NAMALWA (cell line): ENCODE measurements at places on chromosomes 11 and 22.
A peak's percentile ranks its signal among the peaks of the same experiment; 100 is the strongest.

DNA sequence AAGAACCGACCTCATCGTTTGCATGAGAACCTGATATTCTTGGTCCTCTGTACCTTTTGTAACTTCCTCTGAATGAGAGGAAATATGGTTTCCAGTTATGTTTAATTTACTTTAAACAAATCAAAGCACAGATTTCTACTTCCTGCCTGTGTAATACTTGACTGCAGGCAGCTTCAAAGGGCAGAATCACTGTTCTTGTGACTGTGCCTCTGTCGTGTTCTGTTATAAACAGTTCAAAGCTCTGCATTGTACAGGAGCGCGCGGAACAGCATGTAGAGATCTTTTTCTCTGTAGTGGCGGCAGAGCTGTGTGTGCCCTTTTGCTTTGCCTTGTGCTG is 73.2 kb upstream of the CLDN5 start:
- no peak for DNase-seq

DNA sequence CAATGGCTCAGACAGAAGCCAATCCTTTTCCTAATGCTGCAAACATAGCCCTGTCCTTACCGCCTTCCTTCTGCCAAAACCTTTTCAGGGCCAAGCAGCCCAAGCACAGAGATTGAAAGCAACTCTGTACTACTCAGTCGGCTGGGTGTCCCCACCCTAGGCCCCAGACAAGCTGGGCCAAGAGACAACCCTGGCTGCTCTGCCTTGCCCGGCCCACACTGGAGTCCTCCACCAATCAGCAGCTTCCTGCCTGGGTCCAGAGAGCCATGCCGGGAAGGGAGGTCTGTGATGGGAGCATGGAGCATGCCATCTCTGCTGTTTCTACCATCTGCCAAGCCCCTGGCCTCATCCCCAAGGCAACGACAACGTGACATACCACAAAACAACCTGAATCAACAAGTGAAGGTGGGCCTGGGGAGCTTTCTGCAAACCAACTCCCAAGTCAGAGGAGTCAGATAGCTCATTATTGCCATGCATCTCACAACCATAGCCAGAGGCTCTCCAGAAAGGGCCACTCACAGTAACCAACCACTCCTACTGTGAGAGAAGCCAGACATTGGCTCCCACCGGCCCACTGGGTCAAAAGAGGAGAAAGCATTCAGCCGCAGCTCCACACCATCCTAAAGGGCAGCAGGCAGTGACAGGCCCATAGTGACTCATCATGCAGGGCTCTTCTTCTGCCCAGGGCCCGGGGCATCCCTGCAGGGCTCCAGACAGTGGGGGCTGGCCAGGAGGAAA is 18.2 kb downstream of the PATZ1 start:
- no peak for DNase-seq

DNA sequence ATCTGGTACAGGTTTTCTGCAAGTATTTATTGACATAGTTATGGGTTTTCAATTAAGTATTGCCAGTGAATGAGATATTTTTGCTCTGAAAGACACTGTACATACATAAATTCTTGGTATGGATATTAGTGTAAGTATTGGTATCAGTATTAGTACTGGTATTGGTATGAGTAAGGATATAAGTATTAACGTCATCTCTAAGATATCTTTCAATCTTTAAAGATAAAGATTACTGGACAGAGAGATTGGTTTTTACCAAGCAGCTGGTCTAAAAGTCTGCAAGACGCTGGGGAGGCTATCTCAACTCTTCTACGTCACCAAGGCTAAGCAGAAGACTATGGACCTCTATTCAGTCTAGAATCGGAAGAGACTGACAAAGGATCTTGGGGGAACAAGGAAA is 234.5 kb downstream of the NXPE2 start:
- no peak for DNase-seq

- no peak for DNase-seq
These were observed 16.4 kb downstream of the NRIP3 start for GRCh38 chr11:8987446-8987845.

DNA sequence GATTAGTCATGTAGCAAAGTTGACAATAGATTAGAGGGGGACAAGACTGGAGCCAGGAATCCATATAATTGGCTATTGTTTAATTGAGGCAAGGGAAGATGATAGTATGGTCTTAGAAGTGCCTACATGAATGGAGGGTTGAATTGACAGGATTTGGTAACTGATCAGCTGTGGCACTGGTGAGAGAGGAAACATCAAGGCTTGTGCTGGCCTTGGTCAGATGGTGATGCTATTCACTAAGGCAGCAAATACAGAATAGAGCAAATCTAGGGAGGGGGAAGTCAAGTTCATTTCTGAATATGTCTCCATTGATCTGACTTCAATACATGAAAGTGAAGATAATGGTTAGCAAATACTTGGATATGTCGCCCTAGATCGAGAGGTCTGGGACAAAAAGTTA is 54.3 kb upstream of the APOA1 start:
- no peak for DNase-seq

GRCh38 chr11:111724615-111725129 is 41.5 kb downstream of the PPP2R1B start:
- DNase-seq, result no peak

DNA sequence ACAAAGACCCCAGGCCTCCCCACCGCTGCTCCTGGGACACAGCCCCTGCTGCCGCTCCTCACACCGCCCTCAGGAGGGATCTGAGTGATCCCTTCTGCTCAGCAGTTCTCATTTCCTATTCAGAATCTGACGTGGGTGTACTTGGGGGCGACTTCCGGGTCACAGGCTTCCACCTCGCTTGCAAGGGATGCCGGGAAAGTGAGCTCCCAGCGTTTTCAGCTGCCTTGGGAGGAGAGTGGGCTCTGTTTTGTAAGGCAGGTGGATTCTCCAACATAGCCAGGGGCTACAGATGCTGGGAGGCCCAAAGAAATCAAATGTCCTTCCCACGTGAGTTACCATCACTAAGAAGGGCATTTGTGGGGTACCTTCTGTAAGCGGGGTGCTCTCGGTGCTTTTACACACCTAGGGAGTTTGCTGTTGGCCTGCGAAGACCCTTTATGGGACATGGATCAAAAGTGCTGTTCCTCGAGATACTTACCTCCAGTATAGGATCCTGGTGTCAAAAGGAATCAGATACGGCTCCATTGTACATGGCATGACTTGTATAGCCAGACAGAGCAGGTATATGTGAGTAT is 9.7 kb upstream of the LRRC10B start:
- no peak for DNase-seq

DNA sequence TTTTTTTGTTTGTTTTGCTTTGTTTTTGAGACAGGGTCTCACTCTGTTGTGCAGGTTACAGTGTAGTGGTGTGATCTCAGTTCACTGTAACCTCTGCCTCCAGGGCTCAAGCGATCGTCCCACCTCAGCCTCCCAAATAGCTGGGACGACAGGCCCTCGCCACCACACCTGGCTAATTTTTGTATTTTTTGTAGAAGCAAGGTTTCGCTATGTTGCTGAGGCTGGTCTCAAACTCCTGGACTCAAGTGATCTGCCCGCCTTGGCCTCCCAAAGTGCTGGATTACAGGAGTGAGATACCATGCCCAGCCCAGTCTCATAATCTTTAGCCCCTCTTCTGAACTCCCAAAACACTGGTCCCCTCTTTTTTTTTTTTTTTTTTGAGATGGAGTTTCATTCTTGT is 50.6 kb downstream of the KCNJ4 start:
- DNase-seq, result no peak

DNA sequence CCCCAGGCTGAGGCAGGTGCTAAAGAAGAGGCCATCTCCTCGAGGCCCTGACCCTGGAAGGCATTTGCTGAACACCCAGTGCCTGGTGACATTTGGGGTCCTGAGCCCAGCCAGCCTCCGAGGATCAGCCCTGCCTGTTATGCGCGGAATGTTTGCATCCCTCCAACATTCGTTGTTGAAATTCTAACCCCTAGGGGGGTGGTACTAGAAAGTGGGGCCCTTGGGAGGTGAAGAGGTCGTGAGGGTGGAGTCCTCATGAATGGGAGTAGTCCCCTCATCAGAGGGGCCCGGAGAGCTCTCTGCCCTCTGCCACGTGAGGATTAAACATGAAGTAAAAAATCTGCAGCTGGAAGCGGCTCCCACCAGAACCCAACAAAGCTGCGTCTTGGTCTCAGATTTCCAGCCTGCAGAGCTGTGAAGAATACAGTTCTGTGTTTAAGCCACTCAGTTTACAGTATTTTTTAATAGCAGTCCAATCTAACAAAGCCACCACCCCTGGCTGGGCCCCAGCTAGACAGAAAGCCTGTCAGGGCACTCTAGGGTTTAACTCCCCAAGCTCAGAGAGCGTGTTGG is 35.3 kb upstream of the SEPTIN5 start:
- no peak for DNase-seq

GRCh38 chr11:62678770-62679696 is at the start of gene UBXN1:
TSS of gene UBXN1 (minus strand) at chr11:62679073. CDS start at chr11:62678923, 150 bp downstream.
- DNase-seq, result peak; percentile 89

GRCh38 chr22:50280022-50280707 is 10.0 kb upstream of the MAPK11 start:
- DNase-seq, result no peak

DNA sequence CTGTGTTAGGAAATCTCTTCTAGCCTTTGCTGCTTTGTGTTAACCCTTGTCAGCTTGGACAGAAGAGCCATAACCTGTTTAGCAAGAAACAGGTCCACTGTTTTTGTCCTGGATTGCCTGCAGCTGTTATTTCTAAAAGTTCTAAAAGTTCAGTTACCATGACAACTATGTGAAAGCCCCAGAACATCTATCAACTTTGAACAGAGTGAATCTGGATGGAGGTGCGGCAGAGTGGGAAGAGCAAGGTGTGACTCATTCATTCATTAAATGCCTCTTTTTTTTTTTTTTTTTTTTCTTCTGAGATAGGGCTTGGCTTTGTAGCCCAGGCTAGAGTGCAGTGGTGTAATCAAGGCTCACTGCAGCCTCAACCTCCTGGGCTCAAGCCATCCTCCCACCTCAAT is 50.5 kb downstream of the RBX1 start:
- DNase-seq, result no peak

GRCh38 chr11:109972181-109972715 is 120.9 kb upstream of the ZC3H12C start:
- peak; percentile 58 for DNase-seq

DNA sequence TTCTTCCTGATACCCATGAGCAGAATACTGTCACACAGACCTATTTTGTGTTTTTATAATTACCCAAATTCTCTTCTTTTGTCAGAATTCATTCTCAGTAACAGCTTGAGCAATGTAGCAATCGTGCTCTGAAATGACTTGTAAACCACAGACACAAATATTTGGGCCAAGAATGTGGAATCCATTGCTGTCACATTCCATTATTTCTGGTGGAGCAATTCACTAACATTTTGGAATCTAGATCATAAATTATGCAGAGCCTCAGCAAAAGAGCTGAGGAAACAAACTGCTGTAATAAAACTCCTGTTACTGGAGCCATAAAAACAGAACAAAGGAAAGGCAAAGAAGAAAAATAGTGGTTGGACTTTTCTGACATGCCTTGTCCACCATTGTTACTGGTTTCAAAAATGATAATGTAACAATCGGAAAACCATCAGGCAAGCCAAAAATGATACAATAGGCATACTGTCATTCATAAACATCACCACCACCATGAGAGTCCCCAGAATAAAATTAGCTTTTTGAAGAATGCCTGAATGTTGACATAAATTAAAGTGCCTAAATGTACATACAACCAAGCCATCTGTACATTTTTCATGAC is 223.4 kb upstream of the PITPNB start:
- no peak for DNase-seq

DNA sequence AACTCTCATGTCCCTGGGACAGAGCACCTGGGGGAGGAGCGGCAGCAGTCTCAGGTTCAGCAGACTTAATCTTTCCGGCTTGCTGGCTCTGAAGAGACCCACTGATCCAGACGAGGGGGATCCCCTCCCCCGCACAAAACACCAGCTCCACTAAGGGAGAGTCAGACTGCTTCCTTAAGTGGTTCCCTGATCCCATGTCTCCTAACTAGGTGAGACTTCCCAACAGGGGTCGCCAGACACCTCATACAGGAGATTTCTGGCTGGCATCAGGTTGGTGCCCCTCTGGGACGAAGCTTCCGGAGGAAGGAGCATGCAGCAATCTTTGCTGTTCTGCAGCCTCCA is 157.2 kb upstream of the TMEM45B start:
- DNase-seq, result no peak

GRCh38 chr11:32092581-32093170 is 1.8 kb downstream of the RCN1 start:
- DNase-seq, result no peak

GRCh38 chr22:29442976-29443375 is 4.6 kb downstream of the RFPL1 start:
- no peak for DNase-seq

DNA sequence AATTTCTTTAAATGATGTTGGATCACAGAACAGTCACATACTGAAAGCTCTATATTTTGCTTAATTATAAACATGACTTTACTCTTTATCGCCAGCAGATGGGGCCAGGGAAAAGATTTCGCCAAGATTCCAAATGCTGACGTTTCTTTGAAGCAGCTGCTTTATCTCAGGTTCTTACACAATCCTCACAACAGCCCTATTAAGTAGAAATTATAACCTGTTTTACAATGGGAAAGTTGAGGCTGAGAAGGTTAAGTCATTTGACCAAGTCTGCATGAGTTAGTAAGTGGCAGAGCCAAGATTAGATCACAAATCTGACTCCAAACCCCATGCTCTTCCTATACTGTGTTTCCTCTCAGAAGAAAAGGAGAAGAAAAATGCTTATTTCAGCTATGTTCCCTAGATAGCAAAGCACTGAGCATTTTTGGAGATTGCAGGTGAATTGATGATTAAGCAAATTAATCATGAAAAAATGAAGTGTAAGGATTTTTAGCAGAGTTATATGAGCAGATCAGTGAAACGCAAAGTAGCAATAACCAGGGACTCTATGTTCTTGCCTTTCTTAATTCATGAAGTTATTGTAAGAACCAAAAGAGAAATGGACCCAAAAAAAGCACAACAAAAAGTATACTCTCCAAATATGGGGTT is 79.0 kb downstream of the AASDHPPT start:
- DNase-seq, result peak; percentile 53

- no peak for DNase-seq
These were observed 42.0 kb downstream of the CECR2 start for GRCh38 chr22:17411213-17411612.

DNA sequence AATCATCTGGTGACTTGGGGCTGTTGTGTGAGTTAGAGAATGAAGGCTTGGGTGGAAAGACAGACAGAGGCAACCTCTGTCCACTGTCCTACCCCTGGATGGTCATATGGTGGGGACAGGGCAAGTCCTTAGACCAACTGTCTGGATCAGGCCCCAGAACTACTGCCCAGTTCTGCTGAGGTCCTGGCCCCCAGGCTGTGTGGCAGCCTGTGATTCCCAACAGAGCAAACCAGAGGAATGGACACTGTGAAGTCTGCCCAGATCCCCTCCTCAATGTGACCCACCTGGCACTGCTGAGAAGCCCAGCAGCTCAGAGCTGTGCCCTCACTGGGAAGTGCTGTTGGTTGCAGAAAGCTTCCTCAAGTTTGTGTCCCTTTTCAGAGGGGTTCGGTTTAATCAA is 69.0 kb downstream of the GGTLC2 start:
- DNase-seq, result no peak

GRCh38 chr22:24554313-24555164 is at the start of gene GUCD1:
TSS of gene GUCD1 (minus strand) at chr22:24555138. CDS start at chr22:24554991, 147 bp downstream.
- DNase-seq, result peak; percentile 67

- no peak for DNase-seq
These were observed 236.1 kb upstream of the CADM1 start for GRCh38 chr11:115740324-115740723.

- DNase-seq, result no peak
These were observed 32.5 kb upstream of the SLC35C1 start for GRCh38 chr11:45772449-45772774.
